ENCODE measurements at places on chromosomes 4 and X.

- DNase-seq = no peak
These were observed 212.7 kb downstream of the FBXW7 start for GRCh38 chr4:152323221-152323620.

DNA sequence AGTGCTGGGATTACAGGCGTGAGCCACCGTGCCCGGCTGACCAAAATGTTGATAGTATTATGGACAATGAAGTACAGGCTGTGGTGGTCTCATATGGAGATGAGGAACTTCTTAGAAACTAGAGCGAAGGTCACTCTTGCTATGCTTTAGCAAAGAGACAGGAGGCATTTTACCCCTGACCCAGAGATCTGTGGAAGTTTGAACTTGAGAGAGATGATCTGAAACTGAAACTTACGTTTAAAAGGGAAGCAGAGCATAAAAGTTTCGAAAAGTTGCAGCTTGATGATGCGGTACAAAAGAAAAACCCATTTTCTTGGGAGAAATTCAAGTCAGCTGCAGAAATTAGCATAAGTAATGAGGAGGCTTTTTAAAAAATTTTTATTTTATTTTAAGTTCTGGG, 8.5 kb upstream of the CTAG2 start:
- DNase-seq = peak; percentile 69

DNA sequence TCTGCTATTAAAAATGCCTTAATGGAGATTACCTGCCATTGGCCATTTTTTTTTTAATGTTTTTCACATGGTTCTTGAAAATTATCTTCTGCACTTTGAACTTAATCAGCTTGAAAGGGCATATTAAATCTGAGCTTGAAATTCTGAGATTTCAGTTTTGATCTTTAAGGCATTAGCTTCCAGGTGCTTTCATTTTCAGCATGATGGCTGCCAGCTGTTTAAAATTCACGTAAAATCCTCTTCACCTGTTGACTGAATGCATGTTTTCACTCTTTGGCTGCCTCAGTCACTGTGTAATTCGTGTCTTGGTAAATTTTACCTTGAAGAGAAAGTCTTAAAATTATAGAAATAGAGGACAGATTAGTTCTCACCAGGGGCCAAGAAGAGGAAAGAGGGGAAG, 39.6 kb downstream of the SMAD1 start:
- DNase-seq = no peak

GRCh38 chr4:89598602-89599001, 238.4 kb downstream of the SNCA start:
- no peak for DNase-seq

GRCh38 chr4:75997081-75997480, 6.3 kb upstream of the SDAD1 start:
- no peak for DNase-seq

All from MV-4-11 (cell line).